ENCODE measurements at places on chromosomes 7 and 10.

GRCh38 chr7:43469051-43469450 lies 113.9 kb upstream of the STK17A start:
- no peak for DNase-seq

- DNase-seq = no peak
Observed at GRCh38 chr10:73340121-73340520, 18.5 kb downstream of the CFAP70 start.

GRCh38 chr7:967361-968082 lies 7.8 kb downstream of the COX19 start:
- no peak for DNase-seq

DNA sequence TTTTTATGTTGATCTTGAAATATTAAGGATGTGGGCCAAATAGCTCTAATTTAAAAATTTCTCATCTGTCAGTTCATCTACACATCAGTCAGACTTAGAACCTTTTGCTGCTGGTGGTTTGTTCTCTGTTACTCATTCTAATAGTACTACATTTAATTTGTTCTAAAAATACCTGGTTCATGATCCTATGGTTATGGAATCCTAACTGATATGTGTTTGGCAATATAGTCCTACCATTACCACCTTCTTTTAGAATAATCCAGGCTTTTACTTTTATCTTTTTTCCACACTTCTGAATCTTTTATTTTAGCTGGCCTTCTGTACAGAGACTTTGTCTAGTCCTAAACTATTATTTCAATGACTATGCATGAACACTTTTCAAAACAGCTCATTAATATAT lies 116.9 kb downstream of the SVOPL start:
- DNase-seq = no peak

GRCh38 chr10:13847201-13847631 lies 260.5 kb downstream of the PRPF18 start:
- DNase-seq = no peak

- no peak for DNase-seq
Observed at GRCh38 chr10:78713659-78714058, 355.1 kb upstream of the ZMIZ1 start.

DNA sequence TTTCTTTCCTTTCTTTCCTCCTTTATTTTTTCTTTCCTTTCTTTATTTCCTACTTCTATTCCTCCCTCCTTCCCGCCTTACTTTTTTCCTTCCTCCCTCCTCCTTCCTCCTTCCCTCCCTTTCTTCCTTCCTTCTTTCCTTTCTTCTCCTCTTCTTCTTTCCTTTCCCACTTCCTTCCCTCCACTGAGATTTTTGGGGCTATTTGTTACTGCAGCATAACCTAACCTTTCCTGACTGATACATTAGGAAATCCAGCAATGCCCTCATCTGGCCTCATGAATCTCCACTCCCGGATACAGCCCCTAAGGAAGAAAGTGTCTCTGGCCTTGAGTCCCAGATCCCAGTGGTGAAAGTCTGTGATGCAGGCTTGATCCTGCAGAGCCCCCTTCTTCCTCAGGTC lies 38.6 kb upstream of the BAIAP2L1 start:
- DNase-seq = no peak

GRCh38 chr7:14207138-14207537 lies 217.7 kb upstream of the ETV1 start:
- DNase-seq = no peak

- DNase-seq = no peak
Observed at GRCh38 chr7:75948179-75948578, 33.2 kb downstream of the POR start.

GRCh38 chr10:106957823-106958588 lies 206.5 kb downstream of the SORCS1 start:
- no peak for DNase-seq

DNA sequence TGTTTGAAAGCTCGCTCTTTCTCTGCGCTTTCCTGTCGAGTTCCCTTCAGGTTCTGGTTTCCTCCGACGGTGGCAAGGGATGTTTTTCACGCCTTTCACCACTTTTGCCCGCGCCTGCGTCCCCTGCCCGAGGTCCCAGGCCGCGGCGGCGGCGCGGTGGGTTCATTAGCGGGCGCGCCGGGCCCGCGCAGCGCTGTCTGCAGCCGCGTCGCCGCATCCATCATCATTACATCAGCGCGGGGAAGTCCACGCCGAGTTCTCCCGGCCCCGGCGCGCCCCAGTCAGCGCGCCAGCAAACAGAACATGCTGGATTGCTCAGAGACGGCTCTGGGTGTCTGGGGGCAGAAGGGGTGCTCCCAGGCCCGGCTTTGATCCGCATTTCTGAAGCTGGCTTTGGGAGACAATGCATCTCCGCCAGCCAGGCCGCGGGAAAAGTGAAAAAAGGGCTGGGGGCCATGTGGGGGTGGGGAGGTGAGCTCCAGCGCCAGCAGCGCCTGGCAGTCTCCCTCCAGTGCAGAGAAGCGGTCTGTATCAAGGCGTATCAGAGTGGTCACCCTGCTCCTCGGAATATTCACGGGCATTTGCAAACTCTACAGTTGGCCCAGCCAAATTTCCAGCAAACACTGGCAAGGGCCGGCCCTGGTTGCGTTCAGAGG lies 8.9 kb downstream of the GLI3 start:
- no peak for DNase-seq

DNA sequence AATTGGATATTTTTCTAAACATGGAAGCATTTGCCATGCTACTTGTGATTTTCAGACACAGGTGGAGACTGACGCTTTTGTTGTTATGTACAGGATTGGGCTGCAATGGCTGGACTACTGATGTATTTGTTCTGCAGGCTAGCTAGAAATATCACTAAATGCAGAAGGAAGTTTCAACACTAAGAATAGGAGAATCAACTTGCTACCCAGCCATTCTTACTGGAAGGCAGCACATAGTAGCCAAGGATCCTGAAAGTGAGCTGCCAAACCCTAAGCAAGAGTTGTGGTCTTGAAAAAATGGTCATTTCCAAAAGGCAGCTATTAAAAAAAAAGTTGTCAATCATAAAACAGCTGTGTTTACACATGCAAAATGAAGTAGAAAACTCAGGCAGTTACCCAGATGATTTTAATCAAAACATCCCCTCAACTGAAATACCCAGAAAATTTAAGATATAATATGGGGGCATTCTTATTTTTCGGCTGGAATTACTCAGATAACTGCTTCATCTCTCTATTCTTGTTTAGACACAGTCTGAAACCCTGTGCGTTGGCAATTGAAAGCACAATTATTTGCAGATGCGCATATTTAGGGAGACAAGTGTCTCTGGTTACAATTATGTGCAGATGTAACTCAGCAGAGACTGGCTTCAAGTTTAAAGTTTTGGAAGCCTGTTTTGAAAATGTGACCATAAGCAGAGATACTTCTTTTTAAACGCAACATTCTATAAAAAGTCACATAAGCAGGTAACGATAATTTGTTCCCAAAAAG lies 31.2 kb downstream of the GFRA1 start:
- no peak for DNase-seq

DNA sequence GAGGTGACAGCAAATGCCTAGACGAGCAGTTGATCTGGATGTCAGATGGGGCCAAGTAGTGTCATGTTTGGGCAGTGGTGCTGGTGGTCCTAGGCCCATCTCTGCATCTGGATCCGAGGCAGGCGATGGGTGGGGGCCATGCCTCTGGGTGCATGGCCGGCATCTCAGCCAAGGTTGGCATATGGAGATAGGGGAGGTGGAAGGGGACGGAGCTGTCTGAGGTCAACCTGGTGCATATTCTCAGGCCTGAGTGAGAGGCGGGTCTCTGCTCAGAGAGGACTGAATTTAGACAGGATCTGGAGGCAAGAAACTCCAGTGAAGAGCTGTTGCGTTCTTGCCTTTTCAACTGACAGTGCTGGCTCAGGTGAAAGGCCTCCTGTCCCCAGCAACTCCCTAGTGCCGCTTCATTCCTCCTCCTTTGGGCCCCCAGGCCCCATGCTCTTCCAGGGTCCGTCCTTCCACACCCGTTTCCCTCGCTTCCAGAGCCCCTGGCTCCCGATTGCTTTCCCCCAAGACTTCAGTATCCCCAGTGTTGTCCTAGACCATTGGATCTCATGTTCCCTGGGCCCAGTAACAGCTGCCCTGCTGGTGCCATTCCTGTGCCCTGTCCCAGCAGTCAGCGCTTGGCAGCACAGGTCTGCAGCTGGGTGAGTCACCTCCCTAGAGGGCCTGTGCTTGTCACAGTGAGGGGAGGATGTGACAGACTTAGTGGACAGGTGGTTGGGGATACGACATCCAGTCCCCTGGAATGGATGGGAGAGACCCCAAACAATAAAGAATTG lies 32.6 kb downstream of the GBX1 start:
- no peak for DNase-seq

GRCh38 chr10:13092291-13093102 lies 7.5 kb upstream of the OPTN start:
- no peak for DNase-seq

GRCh38 chr7:155229548-155230168 lies 68.0 kb upstream of the INSIG1 start:
- DNase-seq = no peak

DNA sequence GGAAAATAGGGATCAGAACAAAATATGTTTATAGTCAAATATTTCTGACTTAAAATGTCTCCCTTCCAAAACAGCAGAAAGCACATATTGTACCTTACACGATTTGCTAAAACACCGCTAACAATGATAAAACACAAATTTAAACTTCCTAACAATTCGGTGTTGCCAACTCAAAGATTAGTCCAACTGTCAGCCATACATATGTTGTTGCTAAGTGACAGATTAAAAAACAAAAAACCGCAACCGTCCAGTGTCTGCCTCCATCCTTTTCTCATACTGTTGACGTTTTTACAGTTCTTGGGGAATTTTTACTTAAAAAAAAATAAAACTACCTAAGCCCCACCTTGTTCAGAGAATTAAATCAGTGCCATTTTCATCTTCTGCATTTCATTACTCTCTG lies 118.0 kb downstream of the RAB11FIP2 start:
- DNase-seq = no peak

DNA sequence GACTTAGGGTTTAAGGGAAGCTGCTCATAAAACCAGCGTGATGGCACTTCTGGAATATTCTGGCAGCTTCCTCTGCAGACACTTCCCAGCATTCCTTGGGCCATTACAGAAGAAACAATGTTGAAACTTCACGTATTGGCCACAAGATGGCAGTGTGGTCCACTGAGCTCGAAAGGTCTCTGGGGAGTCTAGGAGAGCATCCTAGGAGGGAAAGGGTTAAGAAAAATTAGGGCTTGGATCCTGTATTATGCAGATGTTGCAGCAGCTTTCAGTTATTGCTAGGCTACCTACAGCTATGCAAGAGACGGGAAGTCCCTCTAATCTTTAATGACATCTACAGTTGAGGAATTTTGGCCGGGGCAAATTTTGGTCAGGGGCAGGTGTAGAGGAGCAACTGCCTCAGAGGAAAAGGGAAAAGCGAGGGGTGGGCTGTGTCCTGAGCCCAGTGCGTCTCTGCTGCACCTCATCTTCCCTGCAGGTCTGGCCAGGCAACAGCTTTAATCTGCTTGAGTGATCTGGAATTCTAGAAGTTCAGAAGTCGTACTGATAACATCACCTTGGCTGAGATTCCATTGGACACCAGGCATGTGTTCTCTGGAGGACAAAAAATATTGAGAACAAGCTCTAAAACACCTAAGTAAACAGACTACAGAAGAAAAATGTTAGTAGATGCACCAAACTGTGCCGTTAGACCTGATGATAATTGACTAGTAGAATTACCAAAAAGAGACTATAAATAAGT lies 220.8 kb upstream of the PRSS58 start:
- DNase-seq = no peak

DNA sequence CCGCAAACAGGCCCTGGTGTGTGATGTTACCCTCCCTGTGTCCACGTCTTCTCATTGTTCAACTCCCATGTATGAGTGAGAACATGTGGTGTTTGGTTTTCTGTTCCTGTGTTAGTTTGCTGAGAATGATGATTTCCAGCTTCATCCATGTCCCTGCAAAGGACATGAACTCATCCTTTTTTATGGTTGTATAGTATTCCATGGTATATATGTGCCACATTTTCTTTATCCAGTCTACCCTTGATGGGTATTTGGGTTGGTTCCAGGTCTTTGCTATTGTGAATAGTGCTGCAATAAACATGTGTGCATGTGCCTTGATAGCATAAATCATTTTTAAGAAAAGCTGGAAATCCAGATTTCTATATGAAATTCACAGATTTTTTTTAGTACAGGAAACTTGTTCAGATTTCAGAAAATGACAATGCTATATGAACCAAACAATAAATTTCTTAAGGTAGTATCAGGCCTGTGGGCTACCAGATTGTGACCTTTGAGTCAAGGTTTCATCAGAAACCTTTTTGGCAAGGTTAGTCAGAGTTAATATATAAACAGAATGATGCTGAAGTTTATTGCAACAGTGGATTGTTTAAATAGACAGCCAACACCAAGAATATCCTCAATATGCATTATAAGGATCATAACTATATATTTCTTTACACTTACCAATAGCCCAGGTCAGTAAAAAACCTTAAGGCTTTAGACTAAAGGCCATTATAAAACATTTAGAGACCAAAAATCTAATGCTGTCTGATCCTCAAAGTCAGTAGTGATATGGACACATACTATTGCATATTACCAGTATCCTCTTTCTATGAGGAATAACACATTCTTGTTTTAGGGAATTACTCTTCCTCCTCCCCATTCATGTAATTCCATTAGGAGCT lies 68.7 kb upstream of the PAPSS2 start:
- no peak for DNase-seq

GRCh38 chr7:155856656-155857055 lies 44.4 kb upstream of the SHH start:
- DNase-seq = no peak

- no peak for DNase-seq
Observed at GRCh38 chr7:81366546-81366945, 403.3 kb downstream of the HGF start.

- no peak for DNase-seq
Observed at GRCh38 chr10:131847241-131847783, 53.5 kb upstream of the PPP2R2D start.

DNA sequence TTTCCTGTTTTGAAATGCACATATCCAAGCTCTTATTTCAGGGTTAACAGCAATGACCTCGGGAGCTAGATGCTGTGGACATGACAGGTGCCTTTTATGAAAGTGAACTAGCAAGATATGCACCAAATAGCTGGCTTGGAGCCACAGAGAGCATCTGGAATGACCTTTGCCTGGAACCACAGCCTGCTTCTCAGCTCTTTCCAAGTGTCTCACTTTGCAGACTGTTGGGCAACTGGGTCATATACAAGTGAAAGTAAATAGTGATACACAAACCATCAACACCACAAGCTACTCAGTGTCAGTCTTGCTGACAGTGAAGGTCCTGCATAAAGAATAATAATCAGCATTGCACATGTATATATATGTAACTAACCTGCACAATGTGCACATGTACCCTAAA lies 183.5 kb downstream of the RNF133 start:
- DNase-seq = no peak

Data from stimulated activated CD8-positive, alpha-beta memory T cell treated with anti-CD3 and anti-CD28 coated beads, Interleukin-15, amount 100 ng/mL, for 24 hours (primary cell).